ENCODE measurements at places on chromosomes 3 and 15. TPM values are rescaled to one million over a fixed set of nuclear protein-coding genes. Genes with fewer than 3 reads are reported as not detected.

The DUOXA2 gene
- not detected for total RNA-seq

The MAN2A2 gene
- total RNA-seq = 94.0 TPM

The PLSCR5 gene
- total RNA-seq = not detected

The PLA2G4E gene
- total RNA-seq = 1.5 TPM

The USP13 gene
- 15.4 TPM for total RNA-seq

DNA sequence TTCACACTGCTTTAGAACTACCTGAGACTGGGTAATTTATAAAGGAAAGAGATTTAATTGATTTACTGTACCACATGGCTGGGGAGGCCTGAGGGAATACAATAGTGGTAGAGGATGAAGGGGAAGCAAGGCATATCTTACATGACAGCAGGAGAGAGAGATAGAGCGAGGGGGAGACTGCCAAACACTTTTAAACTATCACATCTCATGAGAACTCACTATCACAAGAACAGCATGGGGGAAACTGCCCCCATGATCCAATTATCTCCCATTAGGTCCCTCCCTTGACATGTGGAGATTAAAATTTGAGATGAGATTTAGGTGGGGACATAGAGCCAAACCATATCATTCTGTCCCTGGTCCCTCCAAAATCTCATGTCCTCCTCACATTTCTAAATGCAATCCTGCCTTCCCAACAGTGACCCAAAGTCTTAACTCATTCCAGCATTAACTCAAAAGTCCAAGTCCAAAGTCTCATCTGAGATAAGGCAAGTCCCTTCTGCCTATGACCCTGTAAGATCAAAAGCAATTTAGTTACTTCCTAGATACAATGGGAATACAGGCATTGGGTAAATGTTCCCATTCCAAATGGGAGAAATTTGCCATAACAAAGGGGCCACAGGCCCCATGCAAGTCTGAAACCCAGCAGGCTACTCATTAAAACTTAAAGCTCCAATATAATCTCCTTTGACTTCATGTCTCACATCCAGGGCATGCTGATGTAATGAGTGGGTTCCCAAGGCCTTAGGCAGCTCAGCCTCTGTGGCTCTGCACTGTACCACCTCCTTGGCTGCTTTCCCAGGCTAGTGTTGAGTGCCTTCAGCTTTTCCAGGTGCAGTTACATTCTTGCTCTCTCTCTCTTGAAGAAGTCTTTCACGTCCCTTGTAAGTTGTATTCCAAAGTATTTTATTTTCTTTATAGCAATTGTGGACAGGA is 481.7 kb upstream of the TGFBR2 start:
- no peak overlapping the region for H3K4me3 ChIP-seq
- DNase-seq = no peak
- no peaks in the 10 kb centered on the region for H3K27me3 ChIP-seq
- H3K4me1 ChIP-seq = no peaks in the 10 kb centered on the region
- no peaks in the 10 kb centered on the region for H3K36me3 ChIP-seq

- H3K36me3 ChIP-seq = no peaks in the 10 kb centered on the region
- H3K4me1 ChIP-seq = no peaks in the 10 kb centered on the region
- no peak for DNase-seq
- H3K27me3 ChIP-seq = no peaks in the 10 kb centered on the region
These were observed 31.6 kb upstream of the GNB4 start for GRCh38 chr3:179482857-179483256.

DNA sequence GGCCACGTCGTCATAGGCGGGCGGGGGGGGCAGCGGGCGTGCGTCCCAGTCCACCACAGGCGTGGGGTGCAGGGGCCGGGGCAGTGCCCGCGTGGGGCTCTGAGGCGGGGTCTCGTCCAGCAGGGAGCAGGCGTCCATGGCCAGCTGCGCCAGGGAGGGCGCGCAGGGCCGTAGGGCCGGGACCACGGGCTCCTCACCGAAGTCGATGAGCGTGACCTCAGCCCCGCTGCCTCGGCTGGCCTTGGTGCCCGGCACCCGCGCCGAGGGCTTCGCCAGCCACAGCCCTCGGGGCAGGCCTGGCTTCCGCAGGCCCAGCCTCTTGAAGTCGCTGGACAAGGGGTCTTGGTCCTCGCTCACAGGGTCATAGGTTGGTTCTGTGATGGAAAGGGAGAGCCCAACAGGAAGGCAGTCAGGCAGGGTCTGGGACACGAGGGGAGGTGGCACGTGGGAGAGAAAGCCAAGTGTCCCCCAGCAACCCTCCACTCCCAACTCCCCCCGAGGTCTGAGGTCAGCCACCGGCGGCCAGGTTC is 40.0 kb downstream of the TNK2 start:
- no peak overlapping the region for H3K4me3 ChIP-seq
- H3K27ac ChIP-seq = no peak overlapping the region
- no peaks in the 10 kb centered on the region for H3K4me1 ChIP-seq
- DNase-seq = no peak
- H3K36me3 ChIP-seq = peaks cover 13% of the 10 kb centered on the region

GRCh38 chr3:128285042-128285966 is 132.0 kb downstream of the EEFSEC start:
- H3K36me3 ChIP-seq = no peaks in the 10 kb centered on the region
- DNase-seq = peak; percentile 46
- H3K27ac ChIP-seq = no peak overlapping the region
- no peaks in the 10 kb centered on the region for H3K27me3 ChIP-seq

GRCh38 chr3:140883428-140884040 is 58.1 kb upstream of the SLC25A36 start:
- H3K27me3 ChIP-seq = no peaks in the 10 kb centered on the region
- DNase-seq = no peak
- H3K4me1 ChIP-seq = no peaks in the 10 kb centered on the region
- H3K36me3 ChIP-seq = no peaks in the 10 kb centered on the region

- H3K27ac ChIP-seq = no peak overlapping the region
- peaks cover 31% of the 10 kb centered on the region for H3K4me1 ChIP-seq
- no peaks in the 10 kb centered on the region for H3K36me3 ChIP-seq
- no peak for DNase-seq
- no peak overlapping the region for H3K4me3 ChIP-seq
These were observed 2.3 kb upstream of the ANKRD63 start for GRCh38 chr15:40285151-40285550.

- H3K4me1 ChIP-seq = no peaks in the 10 kb centered on the region
- DNase-seq = peak; percentile 77
- no peak overlapping the region for H3K27ac ChIP-seq
- H3K36me3 ChIP-seq = peaks cover 98% of the 10 kb centered on the region
- H3K4me3 ChIP-seq = no peak overlapping the region
- H3K27me3 ChIP-seq = no peaks in the 10 kb centered on the region
These were observed 16.4 kb downstream of the CLK3 start for GRCh38 chr15:74631935-74632560.

GRCh38 chr3:10674578-10674977 is 141.4 kb upstream of the SLC6A11 start:
- H3K4me3 ChIP-seq = no peak overlapping the region
- H3K27ac ChIP-seq = no peak overlapping the region
- H3K36me3 ChIP-seq = no peaks in the 10 kb centered on the region
- DNase-seq = no peak

- no peak for DNase-seq
- H3K36me3 ChIP-seq = no peaks in the 10 kb centered on the region
- peaks cover 7% of the 10 kb centered on the region for H3K4me1 ChIP-seq
These were observed 25.6 kb downstream of the CEP19 start for GRCh38 chr3:196686436-196686835.

- H3K27ac ChIP-seq = peak overlapping the region; percentile 98
- no peaks in the 10 kb centered on the region for H3K36me3 ChIP-seq
- H3K4me3 ChIP-seq = peak overlapping the region; percentile 91
- H3K4me1 ChIP-seq = peaks cover 42% of the 10 kb centered on the region
- peaks cover 23% of the 10 kb centered on the region for H3K27me3 ChIP-seq
These were observed 984 bp downstream of the RNU6-1 start for GRCh38 chr15:67838789-67839332.

All from upper lobe of right lung (tissue), 1 donor.